ENCODE measurements at places on chromosomes 11 and 22. TPM values are rescaled to one million over a fixed set of nuclear protein-coding genes. Genes with fewer than 3 reads are reported as not detected.

GRCh38 chr11:118175031-118175992, 1.1 kb downstream of the SCN2B start:
- no peak for DNase-seq

GRCh38 chr11:57403802-57404147, 13.3 kb upstream of the PRG2 start:
- no peak for DNase-seq

GRCh38 chr11:12289667-12290476, 87.5 kb upstream of the PARVA start:
- DNase-seq, result no peak

Gene RIBC2
- total RNA-seq, result 2.5 TPM

Gene FGF19
- not detected for total RNA-seq

Gene PRMT3
- total RNA-seq, result 19.2 TPM

Data from mesothelial cell of epicardium (in vitro differentiated cells).